ENCODE measurements at places on chromosomes 2 and 18. TPM values are rescaled to one million over a fixed set of nuclear protein-coding genes. Genes with fewer than 3 reads are reported as not detected.

The PLGLB1 gene
- total RNA-seq: 2.7 TPM

The FHOD3 gene
- 347 TPM for total RNA-seq

The TTC32 gene
- 4.0 TPM for total RNA-seq

The M1AP gene
- not detected for total RNA-seq

The NCKAP1 gene
- total RNA-seq: 141 TPM

The MC5R gene
- not detected for total RNA-seq

The ITPRID2 gene
- 68.4 TPM for total RNA-seq

The DRC1 gene
- not detected for total RNA-seq

The RNF144A gene
- 15.6 TPM for total RNA-seq

The DNAH7 gene
- total RNA-seq: 0.25 TPM

The C2orf15 gene
- total RNA-seq: 0.30 TPM

The PLEK gene
- 4.1 TPM for total RNA-seq

The SLC5A7 gene
- 0.07 TPM for total RNA-seq

The CYP1B1 gene
- 16.9 TPM for total RNA-seq

The KYNU gene
- 1.4 TPM for total RNA-seq

The LYPD6 gene
- 0.30 TPM for total RNA-seq

The ZDBF2 gene
- 6.6 TPM for total RNA-seq

The SPATA3 gene
- not detected for total RNA-seq

The TPO gene
- total RNA-seq: 10.0 TPM

The SH3BP4 gene
- total RNA-seq: 8.3 TPM

The IL1R2 gene
- total RNA-seq: 1.4 TPM

The MIB1 gene
- 18.9 TPM for total RNA-seq

The MPP4 gene
- total RNA-seq: not detected

The APLF gene
- total RNA-seq: 3.9 TPM

The SERPINB10 gene
- not detected for total RNA-seq

The KCNE4 gene
- total RNA-seq: 3.0 TPM

The TOGARAM2 gene
- 43.9 TPM for total RNA-seq

The WDR7 gene
- 25.8 TPM for total RNA-seq

The HOXD1 gene
- not detected for total RNA-seq

The SFT2D3 gene
- total RNA-seq: 3.1 TPM

The RUFY4 gene
- not detected for total RNA-seq

The LDLRAD4 gene
- 26.0 TPM for total RNA-seq

The LRRC30 gene
- total RNA-seq: not detected

The TEX44 gene
- not detected for total RNA-seq

The RGPD6 gene
- 17.4 TPM for total RNA-seq

The UGT1A3 gene
- not detected for total RNA-seq

The MEP1B gene
- not detected for total RNA-seq

The ARHGAP28 gene
- total RNA-seq: 1.4 TPM

The TMEM182 gene
- total RNA-seq: 176 TPM

The FOXD4L1 gene
- not detected for total RNA-seq

The TTN gene
- total RNA-seq: 3,610 TPM

The ABCG5 gene
- total RNA-seq: not detected

The GALNT3 gene
- 0.17 TPM for total RNA-seq

The GCKR gene
- total RNA-seq: not detected

The CNDP1 gene
- not detected for total RNA-seq

The SRD5A2 gene
- total RNA-seq: not detected

The CNTNAP5 gene
- total RNA-seq: not detected

The PPP1R1C gene
- total RNA-seq: 25.2 TPM

The CROCC2 gene
- not detected for total RNA-seq
